ENCODE measurements at places on chromosomes 16 and 17.

GRCh38 chr17:78400581-78401240 lies 22.3 kb downstream of the PGS1 start:
- no peak for DNase-seq

GRCh38 chr17:40361925-40362695 lies 2.4 kb downstream of the GJD3 start:
- DNase-seq = no peak

DNA sequence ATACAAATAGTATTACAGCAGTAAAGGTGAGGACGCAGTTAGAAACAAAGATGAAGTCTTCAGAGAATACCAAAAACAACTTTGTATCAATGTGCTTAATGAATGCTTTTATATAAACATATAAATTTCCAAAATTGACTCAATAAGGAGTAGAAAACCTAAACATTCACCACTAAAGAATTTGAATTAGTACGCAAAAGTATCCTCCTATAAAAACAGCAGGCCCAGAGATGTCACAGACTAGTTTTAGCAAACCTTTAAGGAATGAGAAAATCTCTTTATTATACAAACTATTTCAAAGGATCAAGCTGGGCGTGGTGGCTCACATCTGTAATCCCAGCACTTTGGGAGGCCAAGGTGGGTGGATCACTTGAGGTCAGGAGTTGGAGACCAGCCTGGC lies 86.2 kb downstream of the OR1D5 start:
- no peak for DNase-seq

GRCh38 chr16:11639925-11640899 lies 28.0 kb upstream of the SNN start:
- no peak for DNase-seq

- DNase-seq = no peak
These were observed 63.5 kb downstream of the TANC2 start for GRCh38 chr17:63029541-63029940.

GRCh38 chr17:46071796-46072195 lies 72.7 kb downstream of the STH start:
- DNase-seq = no peak

DNA sequence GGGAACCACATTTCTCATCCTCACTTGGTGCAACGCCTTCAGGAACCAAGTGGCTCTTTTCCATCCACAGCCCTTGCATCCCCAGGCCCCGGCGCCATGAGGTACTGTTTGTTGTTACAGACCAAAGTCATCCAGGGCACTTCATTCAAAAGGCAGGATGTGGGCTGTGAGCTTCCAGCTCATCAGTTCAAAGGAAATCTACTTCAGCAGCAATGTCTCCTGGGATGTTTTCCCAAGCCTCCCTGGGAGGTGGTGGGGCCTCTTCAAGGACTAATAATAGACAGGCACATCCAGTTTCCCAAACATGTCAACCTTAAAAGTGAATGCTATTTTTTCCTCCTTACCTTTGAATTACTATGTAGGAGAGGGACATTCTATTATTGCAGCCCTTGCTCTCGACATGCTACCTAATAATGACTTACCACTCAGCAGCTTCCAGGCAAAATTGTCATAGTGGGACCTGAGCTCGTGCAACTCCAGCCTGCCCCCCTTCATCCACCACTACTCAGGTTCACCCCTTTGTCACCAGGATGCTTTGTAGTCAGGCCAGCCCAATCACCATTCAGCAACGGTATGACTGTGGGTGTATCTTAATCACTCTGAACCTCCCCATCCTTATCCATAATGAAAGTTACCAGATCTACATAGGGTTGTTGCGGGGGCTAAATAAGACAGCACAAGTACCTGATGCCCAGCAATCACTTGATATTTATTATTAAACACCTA lies 1.7 kb upstream of the PRKCB start:
- no peak for DNase-seq

DNA sequence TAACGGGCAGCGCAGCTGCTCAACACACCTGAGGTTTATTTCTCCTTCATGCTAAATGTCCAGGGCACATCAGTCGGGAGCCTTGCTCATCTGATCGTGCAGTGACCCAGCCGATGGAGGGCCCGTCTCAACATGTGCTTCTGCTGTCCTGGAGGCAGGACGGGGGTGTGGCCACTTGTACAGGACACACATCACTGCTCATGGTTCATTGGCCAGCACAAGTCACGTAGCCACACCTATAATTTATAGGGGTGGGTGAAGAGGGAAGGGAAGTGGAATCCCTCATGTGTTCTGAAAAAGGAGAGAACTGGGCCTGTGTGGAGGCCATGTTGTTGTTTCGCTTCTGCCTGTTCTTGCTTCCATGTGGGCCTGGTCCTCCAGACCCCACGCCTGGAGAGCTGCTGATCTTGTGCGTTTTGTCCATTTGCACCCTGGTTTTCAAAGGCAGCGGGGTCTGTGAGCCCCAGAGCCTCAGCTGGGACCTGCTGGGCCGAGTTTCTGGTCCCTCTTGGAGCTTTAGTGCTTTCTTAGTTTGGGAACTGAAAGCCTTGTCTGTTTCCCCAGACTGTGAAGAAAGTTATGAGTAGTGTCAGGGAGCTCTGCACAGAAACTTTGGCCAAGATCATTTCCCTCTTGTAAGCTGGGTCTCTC lies 60.5 kb downstream of the CMIP start:
- no peak for DNase-seq

GRCh38 chr17:72102366-72102765 lies 18.5 kb upstream of the SOX9 start:
- no peak for DNase-seq

All from stimulated activated CD8-positive, alpha-beta memory T cell treated with anti-CD3 and anti-CD28 coated beads, Interleukin-4, amount 100 ng/mL, for 4 hours (primary cell).